ENCODE measurements at places on chromosomes 3 and 15. TPM values are rescaled to one million over a fixed set of nuclear protein-coding genes. Genes with fewer than 3 reads are reported as not detected.

Gene RBP2
- not detected for total RNA-seq

Gene AHSG
- total RNA-seq: not detected

Gene ANKRD34C
- total RNA-seq: not detected

Gene PXYLP1
- total RNA-seq: 9.7 TPM

Gene RPL15
- total RNA-seq: 2,959 TPM

Gene KLHL6
- total RNA-seq: 82.3 TPM

Gene AMOTL2
- not detected for total RNA-seq

Gene COL6A5
- total RNA-seq: not detected

Gene USP4
- 68.0 TPM for total RNA-seq

Gene CCR9
- total RNA-seq: not detected

Gene GOLGA8T
- total RNA-seq: not detected

Gene KLHL40
- not detected for total RNA-seq

Gene ACAP2
- 42.1 TPM for total RNA-seq

Gene ALPK3
- total RNA-seq: 0.02 TPM

DNA sequence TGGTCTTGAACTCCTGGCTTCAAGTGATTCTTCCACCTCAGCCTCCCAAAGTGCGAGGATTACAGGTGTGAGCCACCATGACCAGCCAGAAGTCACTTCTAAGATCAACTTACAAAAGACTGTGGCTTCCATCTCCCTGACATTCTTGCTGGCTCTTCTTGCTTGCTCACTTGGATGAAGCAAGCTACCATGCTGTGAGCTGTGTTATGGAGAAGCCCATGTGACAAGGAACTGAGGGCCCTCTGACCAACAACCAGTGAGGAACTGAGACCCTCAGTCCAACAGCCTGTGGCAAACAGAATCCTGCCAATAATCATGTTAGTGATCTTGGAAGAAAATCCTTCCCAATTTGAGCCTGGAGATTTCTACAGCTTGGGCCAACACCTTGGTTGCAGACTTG lies 7.2 kb upstream of the VPS8 start:
- DNase-seq: no peak
- no peak overlapping the region for H3K27ac ChIP-seq
- no peaks in the 10 kb centered on the region for H3K36me3 ChIP-seq
- no peaks in the 10 kb centered on the region for H3K4me1 ChIP-seq
- no peak overlapping the region for H3K4me3 ChIP-seq

DNA sequence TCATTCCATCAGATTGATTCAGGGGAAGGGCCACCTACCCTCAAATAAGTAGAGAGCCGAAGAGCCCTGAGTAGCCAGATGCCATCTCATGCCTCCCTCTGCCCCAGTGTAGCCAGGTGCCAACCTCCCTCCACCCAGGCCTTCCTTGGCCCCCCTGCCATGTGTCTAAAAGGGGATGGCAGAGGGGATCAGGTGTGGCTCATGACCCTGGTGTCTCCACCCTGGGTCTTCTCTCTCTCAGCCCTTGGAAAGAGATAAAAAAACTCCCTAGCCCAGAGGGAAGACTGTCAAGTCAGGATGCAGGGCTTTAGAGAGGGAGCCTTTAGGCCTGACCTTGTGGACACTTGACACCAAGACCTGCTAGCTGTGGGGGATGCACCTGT lies 5.2 kb downstream of the GRM2 start:
- H3K4me1 ChIP-seq: peaks cover 7% of the 10 kb centered on the region
- H3K27ac ChIP-seq: no peak overlapping the region
- no peaks in the 10 kb centered on the region for H3K27me3 ChIP-seq

DNA sequence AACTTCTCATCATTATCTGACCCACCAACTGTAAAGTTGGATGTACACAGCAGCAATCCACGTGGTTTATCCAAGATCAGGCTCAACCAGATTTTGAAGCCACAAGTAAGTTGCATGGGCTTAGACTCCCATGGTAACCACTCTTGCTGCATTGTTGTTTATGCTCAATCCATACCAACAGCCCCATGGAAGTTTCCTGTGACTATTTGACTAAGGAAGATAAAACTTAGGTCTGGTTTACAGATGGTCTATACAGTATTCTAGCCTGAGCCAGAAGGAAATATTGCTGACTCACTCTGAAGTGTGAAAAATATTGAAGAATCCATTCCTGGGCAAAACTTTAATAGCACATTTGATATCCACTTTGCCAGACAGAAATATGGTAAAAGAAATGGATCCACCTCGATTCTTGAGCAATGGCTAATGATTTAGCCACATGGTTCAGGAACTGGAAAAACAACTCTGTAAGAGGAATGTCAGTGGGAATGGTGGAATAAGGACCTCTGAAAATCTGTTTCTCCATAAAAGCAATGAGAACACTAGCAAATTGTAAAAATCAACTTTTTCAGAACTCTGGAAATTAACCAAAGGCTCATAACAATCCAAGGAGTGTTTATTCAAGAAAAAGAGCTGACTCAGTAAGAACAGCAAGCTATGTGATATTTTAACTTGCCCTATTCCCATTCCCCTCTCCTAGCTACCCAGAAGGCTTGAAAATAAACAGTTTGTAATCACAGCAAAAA lies 162.9 kb upstream of the STT3B start:
- DNase-seq: no peak
- H3K36me3 ChIP-seq: no peaks in the 10 kb centered on the region

GRCh38 chr3:171286580-171287249 lies 173.5 kb downstream of the TNIK start:
- DNase-seq: no peak
- H3K27me3 ChIP-seq: no peaks in the 10 kb centered on the region
- no peak overlapping the region for H3K4me3 ChIP-seq
- H3K4me1 ChIP-seq: peaks cover 66% of the 10 kb centered on the region

DNA sequence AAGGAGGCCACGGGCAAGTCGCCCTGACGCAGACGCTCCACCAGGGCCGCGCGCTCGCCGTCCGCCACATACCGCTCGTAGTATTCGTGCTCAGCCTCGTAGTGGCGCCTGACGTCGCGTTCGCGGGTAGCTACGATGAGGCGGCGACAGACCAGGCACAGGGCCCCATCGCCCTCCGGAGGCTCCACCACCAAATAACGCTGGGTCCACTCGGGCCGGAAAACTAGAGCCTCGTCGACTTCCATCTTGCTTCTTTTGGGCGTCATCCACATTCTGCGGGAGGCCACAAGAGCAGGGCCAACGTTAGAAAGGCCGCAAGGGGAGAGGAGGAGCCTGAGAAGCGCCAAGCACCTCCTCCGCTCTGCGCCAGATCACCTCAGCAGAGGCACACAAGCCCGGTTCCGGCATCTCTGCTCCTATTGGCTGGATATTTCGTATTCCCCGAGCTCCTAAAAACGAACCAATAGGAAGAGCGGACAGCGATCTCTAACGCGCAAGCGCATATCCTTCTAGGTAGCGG lies at the start of gene EPM2AIP1:
Gene EPM2AIP1, minus strand, starts transcription at position 326 of the 520 bp plus-strand sequence. Its CDS starts 54 bp downstream, at position 272.
- H3K4me1 ChIP-seq: peaks cover 50% of the 10 kb centered on the region
- peaks cover 43% of the 10 kb centered on the region for H3K36me3 ChIP-seq
- H3K4me3 ChIP-seq: no peak within 1 kb of the TSS
- no peak within 1 kb of the TSS for H3K27ac ChIP-seq

DNA sequence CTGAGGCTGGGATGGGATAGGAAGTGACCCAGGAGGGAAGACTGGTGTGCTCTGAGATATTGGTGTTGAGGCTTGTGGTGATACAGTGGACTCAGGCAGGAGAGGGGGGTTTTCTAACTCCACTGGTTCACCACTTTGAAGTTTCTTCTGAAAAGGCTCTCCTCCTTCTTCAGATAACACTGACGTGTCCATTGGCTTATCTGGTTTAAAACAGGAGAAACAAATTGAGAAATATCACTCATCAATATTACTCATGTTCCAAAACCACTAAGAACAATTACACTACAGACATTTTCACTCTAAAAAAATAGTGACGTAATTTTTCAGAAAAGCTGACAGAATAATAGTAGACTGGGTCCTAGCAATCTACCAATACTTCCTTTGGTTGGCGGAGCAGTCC lies 23.1 kb downstream of the TP53BP1 start:
- H3K36me3 ChIP-seq: peaks cover 26% of the 10 kb centered on the region
- no peak for DNase-seq
- no peak overlapping the region for H3K4me3 ChIP-seq
- H3K27ac ChIP-seq: no peak overlapping the region
- no peaks in the 10 kb centered on the region for H3K4me1 ChIP-seq
- H3K27me3 ChIP-seq: no peaks in the 10 kb centered on the region

GRCh38 chr3:43477600-43477999 lies 144.2 kb downstream of the ANO10 start:
- peaks cover 1% of the 10 kb centered on the region for H3K36me3 ChIP-seq
- peak overlapping the region; percentile 91 for H3K27ac ChIP-seq
- peak overlapping the region; percentile 35 for H3K4me3 ChIP-seq
- H3K27me3 ChIP-seq: no peaks in the 10 kb centered on the region
- peaks cover 45% of the 10 kb centered on the region for H3K4me1 ChIP-seq

- H3K4me3 ChIP-seq: peak overlapping the region; percentile 83
- peak overlapping the region; percentile 67 for H3K27ac ChIP-seq
- H3K4me1 ChIP-seq: peaks cover 33% of the 10 kb centered on the region
- peaks cover 17% of the 10 kb centered on the region for H3K36me3 ChIP-seq
- H3K27me3 ChIP-seq: no peaks in the 10 kb centered on the region
- DNase-seq: no peak
Measured at GRCh38 chr3:128648940-128649663, 1.5 kb downstream of the RPN1 start.

DNA sequence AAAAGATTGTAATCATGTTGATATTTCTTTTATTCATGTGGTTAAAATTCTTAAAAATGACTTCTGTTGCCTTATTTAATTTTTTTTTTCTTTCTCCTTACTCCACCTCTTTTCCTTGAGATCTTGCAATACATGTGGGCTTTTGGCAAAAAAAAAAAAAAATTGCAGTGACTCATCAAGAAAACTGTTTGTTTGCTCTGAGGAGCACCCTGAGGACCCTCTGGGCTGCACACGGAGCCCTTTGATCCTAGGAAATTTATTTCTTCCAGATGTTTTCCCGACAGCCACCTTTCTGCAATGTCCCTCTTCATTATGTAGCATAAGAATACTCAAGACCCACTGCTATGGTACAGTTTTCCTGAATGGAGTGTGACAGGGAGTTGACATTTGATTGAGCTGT lies 371.7 kb downstream of the ZBTB20 start:
- H3K36me3 ChIP-seq: peaks cover 42% of the 10 kb centered on the region
- no peaks in the 10 kb centered on the region for H3K27me3 ChIP-seq
- H3K4me3 ChIP-seq: no peak overlapping the region
- no peak overlapping the region for H3K27ac ChIP-seq
- no peaks in the 10 kb centered on the region for H3K4me1 ChIP-seq

GRCh38 chr3:122357828-122358702 lies 25.0 kb downstream of the MIX23 start:
- peaks cover 2% of the 10 kb centered on the region for H3K4me1 ChIP-seq
- peak overlapping the region; percentile 71 for H3K27ac ChIP-seq
- peaks cover 9% of the 10 kb centered on the region for H3K36me3 ChIP-seq

GRCh38 chr15:68431037-68431791 lies 749 bp downstream of the ITGA11 start:
- no peak for DNase-seq
- no peak overlapping the region for H3K4me3 ChIP-seq
- no peaks in the 10 kb centered on the region for H3K36me3 ChIP-seq
- H3K27me3 ChIP-seq: peaks cover 42% of the 10 kb centered on the region

- no peaks in the 10 kb centered on the region for H3K36me3 ChIP-seq
- peak; percentile 34 for DNase-seq
- H3K4me3 ChIP-seq: no peak overlapping the region
- H3K27ac ChIP-seq: no peak overlapping the region
Measured at GRCh38 chr3:187987924-187988323, 166.0 kb upstream of the LPP start.

DNA sequence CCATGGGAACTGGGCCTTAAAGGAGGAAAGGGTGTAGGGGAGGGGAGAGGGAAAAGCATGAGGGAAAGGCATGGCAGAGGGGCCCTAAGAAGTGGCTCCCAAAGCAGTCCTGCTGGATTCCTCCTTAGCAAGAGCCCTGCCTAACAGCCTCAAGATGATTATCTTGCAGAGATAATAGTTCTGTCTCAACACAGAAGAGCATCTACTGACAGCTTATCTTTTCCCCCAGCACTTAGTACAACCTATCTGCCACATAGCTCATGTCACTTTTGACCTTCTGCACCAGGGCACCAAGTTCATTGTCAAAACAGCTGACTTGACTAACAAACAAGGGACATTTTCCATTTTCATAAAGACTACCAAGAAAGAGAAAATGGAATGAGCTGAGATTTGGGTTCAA lies 86.3 kb downstream of the ANP32A start:
- H3K36me3 ChIP-seq: no peaks in the 10 kb centered on the region
- H3K4me1 ChIP-seq: peaks cover 2% of the 10 kb centered on the region
- H3K4me3 ChIP-seq: no peak overlapping the region
- no peaks in the 10 kb centered on the region for H3K27me3 ChIP-seq

GRCh38 chr3:105653166-105653565 lies 215.6 kb downstream of the CBLB start:
- H3K4me3 ChIP-seq: no peak overlapping the region
- no peak for DNase-seq
- no peaks in the 10 kb centered on the region for H3K27me3 ChIP-seq
- no peak overlapping the region for H3K27ac ChIP-seq
- H3K4me1 ChIP-seq: no peaks in the 10 kb centered on the region

DNA sequence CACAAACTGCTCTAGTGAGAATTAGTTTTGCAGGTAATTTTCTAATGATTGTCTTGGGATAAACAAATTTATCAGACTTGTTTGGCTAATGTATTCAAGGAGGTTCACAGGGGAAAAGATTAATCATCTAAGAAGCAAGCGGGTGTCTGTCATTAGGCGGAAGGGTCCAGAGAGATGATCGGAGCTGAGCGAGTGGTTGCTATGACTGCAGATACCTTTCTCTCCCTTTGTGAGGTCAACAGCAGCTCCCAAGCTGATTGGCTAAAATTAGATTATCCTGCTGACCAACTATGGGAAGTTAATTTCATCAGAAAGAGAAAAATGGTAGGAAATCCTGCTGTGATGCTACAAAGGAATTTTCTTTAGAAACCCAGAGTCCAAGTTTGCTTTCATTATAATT lies 276.0 kb downstream of the SOX2 start:
- H3K27me3 ChIP-seq: no peaks in the 10 kb centered on the region
- H3K4me3 ChIP-seq: no peak overlapping the region
- H3K36me3 ChIP-seq: no peaks in the 10 kb centered on the region
- H3K4me1 ChIP-seq: no peaks in the 10 kb centered on the region

DNA sequence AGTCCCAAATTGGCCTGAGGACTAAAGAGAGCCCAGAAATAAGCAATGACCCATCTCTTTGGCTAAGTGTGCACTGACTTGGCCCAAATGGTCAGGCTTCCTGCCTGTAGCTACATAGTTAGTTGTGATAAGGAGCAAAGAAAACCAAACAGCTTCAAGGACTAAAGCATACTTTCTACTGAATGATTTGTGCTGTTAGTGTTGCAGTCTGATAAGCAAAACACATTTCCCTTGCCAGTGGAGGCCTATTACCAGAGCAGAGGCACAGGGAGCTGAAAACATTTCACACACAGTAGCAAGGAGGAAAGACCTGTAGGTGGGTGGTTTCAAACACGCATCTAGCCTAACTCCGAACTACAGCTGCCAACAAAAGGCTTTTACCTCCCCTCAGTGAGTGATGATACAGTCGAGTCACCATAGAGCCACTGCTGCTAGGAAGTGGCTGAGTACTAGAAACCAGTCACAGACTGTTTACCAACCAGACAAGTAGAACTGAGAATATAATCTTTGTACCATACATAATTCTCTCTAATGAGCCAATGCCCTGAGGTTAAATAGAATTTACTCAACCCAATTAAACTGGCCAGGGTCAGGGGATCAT lies 222.3 kb upstream of the THBS1 start:
- no peaks in the 10 kb centered on the region for H3K4me1 ChIP-seq
- no peak overlapping the region for H3K27ac ChIP-seq
- H3K36me3 ChIP-seq: no peaks in the 10 kb centered on the region
- H3K4me3 ChIP-seq: no peak overlapping the region

GRCh38 chr15:72933976-72934375 lies 118.3 kb upstream of the NEO1 start:
- H3K27me3 ChIP-seq: peaks cover 33% of the 10 kb centered on the region
- H3K36me3 ChIP-seq: no peaks in the 10 kb centered on the region
- no peak overlapping the region for H3K4me3 ChIP-seq

All from activated naive CD4-positive, alpha-beta T cell treated with anti-CD3 and anti-CD28 coated beads for 36 hours (primary cell).